RWPE2 (cell line): ENCODE measurements at places on chromosomes 7 and 10.
A peak's percentile ranks its signal among the peaks of the same experiment; 100 is the strongest.

DNA sequence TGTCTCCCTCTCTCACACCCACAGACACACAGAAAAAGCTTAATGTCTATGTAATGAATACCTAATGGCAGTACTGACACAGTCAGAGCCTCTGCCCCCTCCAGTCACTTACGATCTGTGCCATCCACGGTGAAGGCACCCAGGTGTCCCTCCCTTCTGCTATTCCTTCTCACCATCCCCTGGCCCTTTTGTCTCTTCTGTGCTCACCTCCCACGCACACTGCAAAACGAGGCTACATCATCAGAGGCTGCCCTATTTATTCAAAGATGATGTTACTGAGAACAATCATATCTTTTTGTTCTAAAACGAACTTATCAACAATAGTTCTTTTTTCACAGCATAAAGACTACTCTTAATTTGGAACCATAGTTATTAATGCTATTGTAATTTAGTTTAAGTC, 246.9 kb upstream of the MKLN1 start:
- DNase-seq = no peak

- DNase-seq = no peak
Measured at GRCh38 chr10:47054974-47055373, 143.7 kb downstream of the PTPN20 start.

DNA sequence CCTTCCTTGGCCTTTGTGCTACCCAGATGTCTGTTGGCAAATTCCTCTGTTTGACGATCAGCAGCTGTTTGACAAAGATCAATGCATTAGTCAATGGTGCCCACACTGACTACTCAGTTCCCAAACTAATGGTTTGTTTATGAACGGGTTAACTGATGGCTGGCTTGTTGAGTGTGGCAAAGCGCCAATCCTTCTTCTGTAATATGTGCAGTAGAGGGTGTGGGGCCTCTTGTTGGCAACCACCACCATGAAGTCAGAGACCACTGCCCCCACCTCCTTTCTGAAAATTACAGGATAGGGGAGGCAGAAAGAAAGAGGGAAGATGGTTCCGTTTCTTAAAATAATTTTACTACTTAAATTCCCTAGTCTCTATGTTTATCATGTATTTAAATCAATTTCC, 2.6 kb upstream of the PLCE1 start:
- no peak for DNase-seq

- DNase-seq = no peak
Measured at GRCh38 chr10:60534761-60535389, 145.2 kb upstream of the ANK3 start.

GRCh38 chr10:59176241-59177030, at the start of gene PHYHIPL:
PHYHIPL (plus strand) TSS chr10:59176643; CDS start chr10:59176854, 211 bp downstream.
- DNase-seq = peak; percentile 24

- no peak for DNase-seq
Measured at GRCh38 chr7:133530682-133531081, 277.8 kb downstream of the EXOC4 start.

- no peak for DNase-seq
Measured at GRCh38 chr10:16854623-16855022, 37.4 kb upstream of the RSU1 start.

DNA sequence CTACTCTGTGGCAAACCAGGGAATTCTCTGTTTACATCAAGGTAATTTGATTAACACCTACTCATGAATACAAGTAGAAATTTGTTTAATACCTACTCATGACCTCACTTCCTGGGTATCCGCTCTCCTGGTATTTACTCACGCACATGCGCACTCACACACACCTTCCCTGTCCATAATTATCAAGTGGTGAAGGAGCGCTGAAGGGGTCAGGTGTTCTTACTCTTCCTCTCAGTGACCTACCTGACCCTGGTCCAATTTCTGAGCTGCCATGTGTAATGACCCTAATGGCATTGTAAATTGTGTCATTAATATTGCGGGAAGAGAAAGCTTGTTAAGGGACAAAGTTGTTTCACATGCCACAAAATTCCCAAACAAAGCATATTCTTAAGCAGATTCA, 41.3 kb upstream of the TRIL start:
- no peak for DNase-seq

GRCh38 chr7:34652809-34653208, 5.2 kb upstream of the NPSR1 start:
- DNase-seq = no peak

DNA sequence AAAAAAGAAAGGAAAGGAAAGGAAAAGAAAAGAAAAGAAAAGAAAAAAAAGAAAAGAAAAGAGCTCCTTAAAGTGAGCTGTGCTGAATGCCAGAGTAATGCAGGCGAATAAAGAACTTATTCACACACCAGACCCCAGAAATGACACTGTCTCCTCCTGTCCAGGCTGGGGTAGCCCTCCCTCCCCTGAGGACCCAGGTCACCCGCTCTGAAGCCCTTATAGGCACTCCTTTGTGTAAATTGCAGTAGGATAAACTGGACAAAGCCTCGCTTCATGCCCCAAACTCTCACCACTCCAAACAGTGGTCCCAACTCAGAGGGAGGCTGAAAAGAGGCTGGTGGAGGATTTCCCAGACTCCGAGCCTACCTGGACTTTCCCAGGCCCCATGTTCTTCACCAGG, 46.3 kb downstream of the PKD1L1 start:
- no peak for DNase-seq

DNA sequence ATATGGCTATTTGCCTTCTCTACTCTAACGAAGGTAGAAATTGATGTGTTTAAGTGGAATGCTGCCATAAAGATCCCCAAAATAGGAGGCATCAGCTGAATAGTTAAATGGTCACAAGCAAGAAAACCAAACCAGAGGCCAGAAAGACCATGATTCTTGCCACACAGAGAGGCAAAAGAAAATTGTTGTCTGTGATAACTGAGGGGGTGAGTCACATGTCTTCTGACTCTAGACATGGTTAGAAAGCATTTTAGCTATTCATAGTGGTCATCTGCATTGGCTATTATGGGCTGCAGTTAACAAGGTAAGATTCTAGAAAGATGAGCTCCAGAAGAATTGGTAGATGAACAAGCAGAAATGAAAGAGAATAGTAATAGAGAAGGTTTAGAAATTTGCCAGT, 361.4 kb upstream of the NPSR1 start:
- no peak for DNase-seq

- no peak for DNase-seq
Measured at GRCh38 chr7:20201380-20201779, 15.8 kb downstream of the MACC1 start.

DNA sequence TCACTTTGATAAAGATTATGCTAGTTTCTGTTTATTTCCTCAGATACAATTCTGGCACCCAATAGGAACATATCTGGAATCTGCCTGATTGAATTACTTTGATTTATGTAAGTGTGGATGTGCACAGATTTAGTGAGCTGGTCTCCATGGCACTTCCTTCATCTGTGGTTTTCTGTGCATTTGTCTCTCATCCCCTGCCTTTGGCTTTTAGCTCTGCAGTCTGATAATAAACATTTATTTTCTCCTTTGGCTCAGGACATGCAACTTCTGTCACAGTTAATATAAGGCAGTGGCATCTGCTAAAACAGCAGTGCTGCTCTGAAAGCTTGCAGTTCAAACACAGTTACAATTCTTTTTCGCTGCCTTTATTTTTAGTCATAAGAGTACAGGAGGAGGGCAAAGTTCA, 273.7 kb upstream of the CHRM2 start:
- DNase-seq = no peak

DNA sequence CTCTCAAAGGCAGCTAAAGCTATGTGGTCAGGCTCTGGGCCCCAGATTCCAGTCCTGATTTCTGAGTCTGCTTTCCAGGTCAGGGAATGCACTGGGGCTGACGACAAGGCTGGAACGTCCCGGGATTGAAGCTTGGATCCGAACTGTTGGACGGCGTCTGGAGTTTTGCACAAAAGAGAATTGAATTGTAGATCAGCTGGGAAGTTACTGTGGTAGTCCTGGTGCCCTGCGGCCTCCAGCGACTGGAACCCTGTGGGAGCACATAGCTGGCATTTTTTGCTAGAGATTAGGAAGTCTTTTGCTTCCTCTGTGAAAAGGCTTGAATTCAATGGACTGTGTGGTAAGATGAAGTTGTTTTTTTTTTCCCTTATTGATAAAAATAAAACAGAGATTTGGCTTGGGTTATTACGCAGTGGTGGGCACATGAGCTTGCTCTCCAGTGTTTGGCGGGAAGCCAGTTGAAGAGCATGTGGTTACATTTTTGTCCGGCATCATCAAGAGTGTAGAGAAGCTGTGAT, at the start of gene HK1:
Gene HK1, plus strand, starts transcription at position 51 of the 518 bp plus-strand sequence.
- DNase-seq = no peak

GRCh38 chr10:24680647-24681524, 42.8 kb downstream of the ARHGAP21 start:
- DNase-seq = no peak

GRCh38 chr10:73819513-73820093, 8.2 kb upstream of the NDST2 start:
- no peak for DNase-seq

DNA sequence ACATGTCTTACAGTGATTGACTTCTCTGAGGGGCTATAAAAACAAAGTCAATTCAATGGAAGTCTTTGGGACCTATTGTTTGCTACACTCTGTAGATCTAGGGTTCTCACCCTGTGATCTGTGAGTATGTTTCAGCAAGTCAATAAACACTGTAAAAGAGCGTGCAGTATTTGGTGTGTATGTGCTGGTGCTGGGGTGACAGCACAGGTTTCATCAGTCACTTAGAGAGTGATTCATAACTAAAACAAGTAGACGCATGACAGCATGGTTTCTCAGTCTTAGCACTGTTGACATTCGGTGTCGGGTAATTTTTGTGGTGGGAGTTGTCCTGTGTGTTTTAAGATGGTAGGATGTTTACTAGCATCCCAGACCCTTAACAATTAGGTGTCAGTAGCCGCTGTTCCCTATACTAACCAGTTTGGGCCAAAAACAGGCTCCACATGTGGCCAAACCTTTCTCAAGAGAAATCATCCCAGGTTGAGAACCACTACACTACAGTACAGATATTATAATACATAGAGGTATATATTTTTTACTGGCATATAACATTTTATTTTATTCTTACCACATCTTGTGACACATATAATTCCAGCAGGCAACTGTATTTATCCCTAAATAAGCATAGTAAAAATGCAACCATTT, 411.8 kb downstream of the ARL4A start:
- no peak for DNase-seq

DNA sequence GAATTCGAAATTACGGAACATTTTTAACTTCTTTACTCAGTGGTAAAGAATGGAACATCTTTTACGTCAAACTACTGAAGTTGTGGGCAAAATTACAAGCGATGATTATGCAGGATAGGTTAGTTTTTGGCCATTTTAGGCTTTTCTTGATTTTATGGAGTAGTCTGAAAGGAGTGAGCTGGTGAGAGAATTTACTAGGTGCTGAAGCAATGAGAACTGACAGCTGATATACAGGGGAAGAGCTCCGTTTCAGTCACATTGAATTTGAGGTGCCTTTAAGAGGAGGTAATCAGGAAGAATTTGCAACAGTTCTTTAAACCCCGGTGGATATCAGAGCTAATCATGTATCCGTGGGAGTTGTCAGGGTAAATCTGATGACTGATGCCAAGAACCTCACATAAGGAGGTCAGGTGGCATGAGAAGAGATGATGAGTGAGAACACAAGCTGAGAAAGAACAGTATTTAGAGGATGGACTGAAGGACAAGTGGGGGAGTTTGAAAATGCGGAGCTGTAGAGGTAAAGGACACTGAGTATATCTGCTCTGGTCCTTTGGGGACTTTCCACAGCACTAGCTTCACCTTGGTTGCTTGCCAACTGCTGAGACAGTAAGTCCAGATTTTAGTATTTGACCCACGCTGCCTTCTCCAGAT, 104.3 kb downstream of the AHR start:
- no peak for DNase-seq

DNA sequence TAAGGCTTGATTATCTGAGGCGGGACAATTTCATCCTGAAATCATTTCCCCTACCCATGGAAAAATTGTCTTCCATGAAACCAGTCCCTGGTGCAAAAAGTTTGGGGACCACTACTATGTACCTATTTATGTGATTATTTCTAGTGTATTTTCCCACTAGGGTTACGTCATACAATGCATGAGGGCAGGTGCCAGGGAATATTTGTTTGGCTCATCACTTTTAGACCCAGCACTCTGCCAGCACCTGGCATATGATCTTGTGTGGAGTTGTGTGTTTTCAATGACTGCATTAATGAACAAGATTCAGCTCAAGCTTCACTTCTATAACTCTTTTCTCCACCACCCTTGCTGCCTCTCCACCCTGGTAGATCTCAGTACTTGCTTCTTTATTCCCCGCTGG, 73.3 kb upstream of the TNKS2 start:
- DNase-seq = no peak

GRCh38 chr10:132836832-132837540, 51.0 kb upstream of the NKX6-2 start:
- DNase-seq = no peak

- DNase-seq = no peak
Measured at GRCh38 chr7:156140896-156141295, 328.6 kb upstream of the SHH start.

DNA sequence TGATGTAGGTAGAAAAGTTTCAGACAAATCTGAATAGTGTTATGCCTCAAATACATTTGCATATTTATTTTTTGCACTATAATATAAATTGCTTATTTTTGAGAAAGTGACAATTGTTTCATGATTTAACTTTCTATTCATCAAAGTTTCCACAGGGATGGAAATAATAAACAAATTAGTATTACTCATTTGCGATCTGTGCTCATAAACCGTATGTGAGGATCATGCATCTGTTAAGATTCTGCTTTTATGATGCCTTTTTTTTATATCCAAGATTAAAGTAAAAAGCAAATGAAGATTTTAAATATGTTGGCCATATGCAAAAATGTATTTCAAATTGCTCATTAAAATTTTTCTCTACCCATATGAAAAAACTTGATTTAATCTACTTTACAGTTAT, 45.2 kb upstream of the CAV2 start:
- DNase-seq = no peak

- no peak for DNase-seq
Measured at GRCh38 chr10:48309711-48310226, 3.3 kb downstream of the MAPK8 start.

- no peak for DNase-seq
Measured at GRCh38 chr7:133947458-133948254, 179.5 kb upstream of the LRGUK start.

DNA sequence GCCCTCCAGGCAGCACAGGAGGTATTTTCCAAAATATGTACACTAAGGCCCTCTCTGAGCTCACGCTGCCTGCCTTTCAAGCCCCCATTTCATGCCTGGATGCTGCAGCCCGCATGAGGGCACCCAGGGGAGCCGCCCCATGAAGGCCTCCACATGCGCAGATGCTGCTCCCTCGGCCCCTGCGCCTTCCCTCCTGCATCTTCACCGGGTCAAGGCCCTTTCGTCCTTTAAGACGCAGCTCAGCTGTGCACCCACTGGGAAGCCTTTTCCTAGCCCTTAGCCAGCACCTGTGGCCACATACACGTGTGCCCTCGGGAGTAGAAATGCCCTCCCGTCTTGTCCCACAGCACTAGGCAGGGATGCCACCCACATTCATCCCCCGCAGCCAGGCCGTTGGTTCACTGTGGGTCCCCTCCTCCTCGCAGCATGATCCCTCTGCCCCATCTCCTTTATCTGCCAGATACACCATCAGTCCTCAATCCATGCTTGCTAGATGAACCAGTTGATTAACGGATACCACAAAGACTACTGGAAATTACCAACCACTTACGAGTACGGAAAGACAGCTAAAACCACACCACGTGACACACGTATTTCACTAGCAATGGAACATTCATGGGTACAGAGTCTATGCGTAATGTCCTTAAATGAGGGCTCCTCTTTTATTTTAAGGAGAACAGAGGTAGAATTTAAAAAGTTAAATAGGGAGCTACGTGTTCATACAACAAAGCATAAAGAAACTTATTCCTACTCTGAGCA, 278.0 kb downstream of the TNS3 start:
- DNase-seq = no peak

- no peak for DNase-seq
Measured at GRCh38 chr7:100823140-100823525, 4.2 kb downstream of the EPHB4 start.
